ENCODE measurements at places on chromosomes 5 and 9.
A peak's percentile ranks its signal among the peaks of the same experiment; 100 is the strongest.

- DNase-seq, result no peak
Observed at GRCh38 chr9:132000659-132001058, 79.0 kb downstream of the MED27 start.

DNA sequence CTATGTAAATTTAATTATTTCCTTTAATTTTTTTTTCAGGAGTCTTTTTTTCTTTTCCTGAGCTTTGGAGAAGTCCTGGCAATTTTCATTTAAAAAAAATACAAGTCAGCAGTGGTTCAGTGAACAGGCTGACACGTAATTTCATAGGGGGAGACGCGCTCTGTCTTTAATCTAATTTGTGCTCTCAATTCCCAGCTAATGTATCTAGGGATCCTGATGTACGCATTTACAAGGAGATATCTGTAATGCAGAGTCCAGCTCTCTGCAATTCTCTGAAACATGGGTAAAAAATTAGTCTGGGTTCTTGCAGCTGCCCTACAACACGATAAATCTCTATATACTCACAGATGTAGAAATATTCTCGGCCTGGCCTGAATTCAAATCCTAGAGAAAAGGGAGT is 243.9 kb downstream of the EFNA5 start:
- DNase-seq, result no peak

DNA sequence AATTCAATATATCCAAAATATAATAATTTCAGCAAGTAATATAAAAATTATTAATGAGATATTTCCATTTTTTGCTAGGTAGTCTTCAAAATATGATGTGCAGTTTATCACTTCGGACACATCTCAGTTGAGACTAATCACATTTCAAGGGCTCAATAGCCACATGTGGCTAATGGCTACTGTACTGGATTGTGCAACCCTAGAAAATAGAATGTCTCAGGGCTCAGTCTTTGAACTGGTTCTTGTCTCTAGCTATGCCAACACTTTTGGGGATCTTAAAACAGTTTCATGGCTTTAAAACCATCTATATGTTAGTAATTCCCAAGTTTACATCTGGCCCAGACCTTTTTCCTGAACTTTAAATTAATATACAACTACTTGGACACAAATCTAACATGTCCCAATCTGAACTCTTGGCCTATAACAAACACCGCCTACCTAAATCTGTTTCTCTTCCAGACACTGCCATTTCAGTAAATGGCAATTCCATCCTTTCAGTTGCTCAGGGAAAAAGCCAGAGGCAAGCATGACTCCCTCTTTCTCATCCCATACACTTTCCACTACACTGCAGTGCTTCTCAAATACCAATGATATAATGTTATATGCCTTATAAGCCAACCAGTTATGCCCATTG is 18.8 kb downstream of the PTAR1 start:
- DNase-seq, result no peak

GRCh38 chr9:92308893-92309292 is 15.4 kb upstream of the IARS1 start:
- DNase-seq, result no peak

- DNase-seq, result no peak
Observed at GRCh38 chr9:92602413-92602812, 66.6 kb upstream of the ECM2 start.

GRCh38 chr5:177983763-177984583 is 12.1 kb downstream of the PROP1 start:
- DNase-seq, result no peak

DNA sequence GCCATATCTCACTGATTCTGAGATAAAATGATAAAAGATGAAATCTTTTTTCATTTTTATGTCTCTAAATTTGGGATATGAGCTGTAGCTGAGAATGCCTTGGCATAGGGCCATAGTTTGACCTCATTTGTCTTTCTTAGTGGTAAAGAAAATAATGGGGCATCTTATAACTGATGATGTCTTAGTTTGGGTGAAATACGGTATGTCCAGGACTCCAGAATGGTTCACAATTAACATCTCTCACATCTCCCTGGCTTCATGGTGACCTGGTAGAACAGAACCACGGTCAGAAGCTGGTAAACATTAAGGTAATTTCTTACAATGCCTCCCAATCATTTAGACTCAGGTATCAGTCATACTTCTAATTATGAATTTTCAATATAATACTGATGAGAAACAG is 250.8 kb downstream of the MAT2B start:
- no peak for DNase-seq

DNA sequence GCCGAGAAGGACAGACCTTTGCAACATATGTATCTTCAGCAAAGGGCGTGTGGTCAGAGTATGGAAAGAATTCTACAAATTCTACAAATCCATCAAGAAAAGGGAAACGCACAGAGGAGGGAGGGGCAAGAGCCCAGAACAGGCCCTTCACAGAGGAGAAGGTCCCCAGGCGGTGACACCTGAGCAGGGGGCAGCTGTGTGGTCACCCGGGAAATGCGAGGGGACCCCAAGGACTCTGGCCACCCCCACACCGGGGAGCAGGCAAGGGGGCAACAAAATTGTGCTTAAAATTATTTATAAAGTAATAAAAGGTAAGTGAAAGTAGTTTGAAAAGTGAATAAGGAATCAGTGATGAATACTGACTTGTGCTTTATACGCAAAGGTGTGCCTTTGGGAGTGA is 17.6 kb downstream of the NACC2 start:
- no peak for DNase-seq

DNA sequence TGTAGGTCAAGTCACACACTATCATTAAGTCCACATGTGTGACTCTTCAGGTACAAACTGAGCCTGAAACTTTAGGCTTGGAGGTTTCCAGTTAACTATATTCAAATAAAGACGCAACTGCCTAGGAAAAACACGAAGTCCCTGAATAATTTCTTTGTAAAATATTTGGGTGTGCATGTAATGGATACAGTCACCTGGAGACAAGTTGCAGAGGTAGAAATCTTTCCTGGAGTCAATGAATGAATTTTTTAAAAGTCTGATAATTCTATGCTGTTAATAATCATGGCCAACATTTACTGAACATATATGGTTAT is 132.7 kb downstream of the MTX3 start:
- DNase-seq, result no peak

DNA sequence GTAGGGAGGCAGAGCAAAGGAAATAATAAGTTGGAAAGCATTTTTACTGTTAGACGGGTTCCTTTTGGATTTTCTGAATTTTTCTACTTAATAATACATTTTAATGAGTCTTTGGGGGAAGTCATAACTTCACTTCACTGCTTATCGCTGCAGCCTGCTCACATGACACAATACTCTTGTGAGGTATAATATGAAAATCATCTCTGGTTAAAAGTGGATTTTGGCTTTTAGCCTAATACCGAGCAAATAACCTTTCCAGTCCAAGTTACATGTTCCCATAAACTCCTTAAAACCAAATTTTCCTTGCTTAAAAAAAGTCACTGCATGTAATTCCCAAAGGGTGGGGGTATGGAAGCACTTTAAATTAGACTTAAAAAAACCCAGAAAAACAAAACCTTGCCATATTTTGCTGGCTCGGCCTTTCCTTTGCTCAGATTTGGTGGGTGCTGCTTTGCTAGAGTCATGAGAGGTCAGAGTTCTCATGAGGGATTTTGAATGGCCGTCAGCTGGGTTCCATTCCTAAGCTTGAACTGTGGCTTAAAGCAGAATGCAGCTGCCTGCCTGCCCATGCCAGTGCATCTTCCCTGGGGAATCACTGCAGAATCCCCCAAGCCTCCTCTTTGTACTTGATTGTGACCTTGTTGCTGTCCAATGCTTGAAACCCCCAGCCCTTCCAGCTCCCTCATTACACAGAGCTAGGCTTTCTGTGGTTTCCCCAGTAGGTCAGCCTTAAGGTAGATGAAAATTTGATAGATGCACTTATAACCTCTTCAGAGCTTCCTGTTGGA is 331.8 kb downstream of the KDM4C start:
- DNase-seq, result no peak

- no peak for DNase-seq
Observed at GRCh38 chr5:93899026-93899600, 157.7 kb upstream of the POU5F2 start.

GRCh38 chr5:93305984-93306383 is 275.0 kb downstream of the NR2F1-AS1 start:
- no peak for DNase-seq

GRCh38 chr5:164234321-164234720 is 728.9 kb downstream of the MAT2B start:
- no peak for DNase-seq

DNA sequence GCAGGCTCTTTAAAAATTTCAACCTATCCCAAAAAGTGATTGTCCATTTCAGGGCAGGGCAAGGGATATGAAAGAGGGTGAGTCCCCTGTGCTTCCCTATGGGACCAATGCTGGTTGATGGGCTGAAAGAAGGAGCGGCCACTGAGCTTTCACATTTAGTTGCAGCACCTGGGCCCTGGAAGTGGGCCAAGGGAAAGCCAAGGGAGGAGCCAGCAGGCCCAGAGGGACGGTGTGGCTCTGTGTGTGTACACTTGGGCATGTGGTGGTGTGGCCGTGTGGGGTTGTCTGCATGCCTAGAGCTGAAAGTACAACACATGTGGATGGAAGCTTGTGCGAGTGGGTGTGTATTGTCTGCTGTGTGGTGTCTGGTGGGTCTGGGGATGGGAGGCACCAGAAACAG is 14.0 kb upstream of the PSMD5 start:
- no peak for DNase-seq

DNA sequence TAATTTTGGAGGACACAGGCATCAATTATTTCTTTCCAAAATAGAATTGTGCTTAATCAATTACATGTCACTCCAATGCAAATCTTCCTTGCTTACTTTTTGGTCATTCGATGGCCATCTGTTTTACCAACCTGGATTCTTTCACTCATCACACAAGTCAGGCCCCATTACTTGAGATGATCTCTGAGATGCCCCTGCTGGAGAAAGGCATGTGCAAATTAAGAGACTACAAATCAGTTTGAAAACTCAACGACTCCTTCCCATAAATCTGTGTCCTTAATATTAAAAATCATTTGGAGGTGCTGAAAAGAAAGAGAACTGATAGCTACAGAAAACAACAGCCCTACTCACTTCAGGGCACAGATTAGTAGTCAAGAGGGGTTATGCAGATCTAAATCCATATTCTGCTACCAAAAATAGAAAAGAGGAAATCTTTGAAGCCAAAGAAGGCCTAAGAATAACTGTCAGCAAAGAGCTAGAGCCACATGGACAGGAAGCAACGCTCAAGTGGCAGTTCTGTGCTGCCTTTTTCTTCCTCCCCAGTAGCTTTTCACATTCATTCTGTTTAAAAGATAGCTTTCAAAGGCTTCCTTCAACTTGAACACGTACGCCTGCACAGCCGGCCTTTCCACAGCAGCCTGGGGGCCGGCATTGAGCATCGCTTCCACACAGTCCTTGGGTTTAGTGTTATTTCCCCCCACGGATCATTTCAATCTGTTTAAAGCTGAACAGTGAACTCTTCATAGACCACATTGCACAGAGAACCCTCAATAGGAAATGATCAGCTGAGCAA is 79.3 kb upstream of the MAP3K1 start:
- DNase-seq, result peak; percentile 6

DNA sequence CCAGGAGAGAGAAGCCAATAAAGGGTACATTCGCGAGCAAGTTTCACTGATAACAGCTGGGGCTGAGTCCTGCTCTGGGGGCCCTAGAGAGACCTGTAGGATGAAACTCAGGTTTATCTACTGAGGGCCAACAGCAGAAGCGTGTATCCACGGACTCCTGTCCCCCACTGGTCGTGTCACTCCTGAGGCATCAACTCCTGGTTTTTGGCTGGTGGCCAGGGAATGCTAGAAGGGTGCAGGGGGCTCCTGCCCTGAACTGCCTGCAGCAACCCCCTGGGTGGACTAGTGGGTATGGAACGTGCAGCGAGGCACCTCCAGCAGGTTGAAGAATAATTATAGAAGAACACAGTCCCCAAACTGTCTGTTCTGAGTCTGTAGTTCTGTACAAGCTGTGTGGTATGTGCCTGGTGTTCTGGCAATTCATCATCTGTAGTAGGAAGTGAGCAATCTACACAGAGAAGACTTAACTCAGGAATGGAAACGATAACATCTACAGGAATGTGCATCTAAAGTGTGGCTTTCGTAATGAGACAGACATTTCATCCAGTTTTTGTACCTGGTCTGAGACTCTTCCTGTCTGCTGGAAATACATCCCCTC is 64.5 kb upstream of the GNA14 start:
- peak; percentile 12 for DNase-seq
